ENCODE measurements at places on chromosomes 16 and 17. TPM values are rescaled to one million over a fixed set of nuclear protein-coding genes. Genes with fewer than 3 reads are reported as not detected.
A peak's percentile ranks its signal among the peaks of the same experiment; 100 is the strongest.

DNA sequence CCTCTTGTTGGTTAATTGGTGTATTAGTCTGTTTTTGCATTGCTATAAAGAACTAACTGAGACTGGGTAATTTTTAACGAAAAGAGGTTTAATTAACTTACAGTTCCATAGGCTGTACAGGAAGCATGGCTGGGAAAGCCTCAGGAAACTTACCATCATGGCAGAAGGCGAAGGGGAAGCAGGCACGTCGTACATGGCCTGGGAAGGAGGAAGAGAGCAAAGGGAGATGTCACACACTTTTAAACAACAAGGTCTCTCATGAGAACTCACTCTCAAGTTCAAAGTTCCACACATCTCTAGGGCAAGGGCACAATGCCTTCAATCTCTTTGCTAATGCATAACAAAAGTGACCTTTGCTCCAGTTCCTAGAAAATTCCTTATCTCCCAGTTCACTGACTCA, 125.0 kb upstream of the IRX5 start:
- H3K27me3 ChIP-seq = no peaks in the 10 kb centered on the region
- H3K4me1 ChIP-seq = peaks cover 21% of the 10 kb centered on the region
- no peaks in the 10 kb centered on the region for H3K36me3 ChIP-seq
- H3K27ac ChIP-seq = no peak overlapping the region
- DNase-seq = no peak

DNA sequence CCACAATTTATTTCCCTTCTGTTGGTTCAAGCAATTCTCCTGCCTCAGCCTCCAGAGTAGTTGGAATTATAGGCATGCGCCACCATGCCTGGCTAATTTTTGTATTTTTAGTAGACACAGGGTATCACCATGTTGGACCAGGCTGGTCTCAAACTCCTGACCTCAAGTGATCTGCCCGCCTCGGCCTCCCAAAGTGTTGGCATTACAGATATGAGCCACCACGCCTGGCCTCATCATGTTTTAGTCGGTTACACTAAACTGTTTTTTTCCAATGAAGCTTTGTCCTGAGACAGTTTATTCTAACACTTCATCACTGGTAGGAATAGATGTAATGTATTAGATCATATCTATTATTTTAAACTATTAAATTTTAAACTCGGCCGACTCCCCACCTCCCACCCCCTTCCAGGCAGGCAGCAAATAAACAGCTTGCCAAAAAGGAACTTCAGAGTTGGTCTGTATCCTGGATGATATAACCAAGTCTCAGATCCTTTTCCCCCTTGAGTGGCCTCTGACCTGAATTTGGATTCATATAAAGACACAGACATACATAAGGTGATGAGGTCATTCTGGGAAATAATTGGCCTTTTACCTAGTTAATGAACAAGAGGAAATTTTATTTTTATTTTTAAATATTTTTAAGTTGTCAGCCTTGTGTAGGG, 18.4 kb upstream of the CORO6 start:
- H3K27ac ChIP-seq = no peak overlapping the region
- DNase-seq = no peak
- no peak overlapping the region for H3K4me3 ChIP-seq
- H3K27me3 ChIP-seq = no peaks in the 10 kb centered on the region

DNA sequence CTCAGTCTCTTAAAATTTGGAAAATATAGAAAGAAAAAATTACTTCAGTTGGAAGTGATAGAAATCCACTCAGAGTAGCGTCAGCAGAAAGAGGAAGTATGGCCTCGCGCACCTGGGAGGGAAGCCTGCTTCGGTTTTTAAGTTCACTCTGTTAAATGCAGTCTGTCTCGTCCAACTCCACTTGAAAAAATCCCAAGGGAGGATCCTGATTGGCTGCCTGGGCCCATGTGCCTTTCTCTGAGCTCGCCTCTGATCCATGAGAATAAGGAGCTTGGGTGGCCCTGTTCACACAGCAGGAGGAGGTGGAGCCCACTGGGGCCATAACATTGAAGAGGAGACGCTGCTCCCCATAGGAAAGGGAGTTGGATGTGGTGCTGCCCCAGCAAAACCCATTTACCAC, 40.7 kb downstream of the DNAJA2 start:
- H3K27me3 ChIP-seq = no peaks in the 10 kb centered on the region
- no peak overlapping the region for H3K4me3 ChIP-seq
- no peaks in the 10 kb centered on the region for H3K4me1 ChIP-seq
- H3K27ac ChIP-seq = peak overlapping the region; percentile 40

DNA sequence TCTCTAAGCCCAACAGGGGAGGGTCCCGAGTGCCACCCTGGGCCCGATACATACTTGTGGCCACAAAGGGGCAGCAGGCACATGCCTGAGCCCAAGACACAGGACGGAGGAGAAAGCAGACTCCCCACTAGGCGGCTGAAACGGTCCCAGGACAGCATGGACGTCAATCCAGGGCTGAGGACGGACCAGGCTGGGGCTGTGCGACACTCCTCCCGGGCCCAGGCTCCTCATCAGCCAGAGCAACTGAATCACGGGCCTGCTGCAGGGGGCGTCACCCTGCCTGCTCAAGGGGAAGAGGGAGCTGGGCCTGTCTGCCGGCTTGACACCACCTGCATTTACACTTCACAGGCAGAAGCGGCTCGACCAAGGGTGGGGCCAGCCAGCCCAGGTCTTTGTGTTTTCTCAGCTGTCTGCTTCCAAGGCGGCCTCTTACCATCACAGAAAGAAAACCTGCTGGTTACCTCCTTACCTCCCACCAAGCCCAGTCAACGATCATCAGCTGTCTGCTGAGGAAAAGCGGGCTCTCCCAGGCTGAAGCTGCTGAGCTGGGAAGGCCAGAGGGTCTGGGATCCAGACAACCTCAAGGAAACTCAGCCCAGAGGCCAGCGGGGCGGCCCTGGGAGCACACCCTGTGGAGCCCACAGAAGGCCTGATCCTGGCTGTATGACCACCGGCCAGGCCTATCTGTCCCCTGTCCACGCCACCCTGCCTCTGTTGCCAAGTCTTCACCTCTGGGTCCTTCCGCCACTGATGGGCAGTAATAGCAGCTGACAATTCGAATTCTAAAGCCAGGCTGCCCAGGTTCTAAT, 26.4 kb downstream of the KIFC3 start:
- H3K27me3 ChIP-seq = no peaks in the 10 kb centered on the region
- peak; percentile 97 for DNase-seq
- H3K27ac ChIP-seq = no peak overlapping the region
- peak overlapping the region; percentile 36 for H3K4me3 ChIP-seq
- peaks cover 17% of the 10 kb centered on the region for H3K4me1 ChIP-seq

DNA sequence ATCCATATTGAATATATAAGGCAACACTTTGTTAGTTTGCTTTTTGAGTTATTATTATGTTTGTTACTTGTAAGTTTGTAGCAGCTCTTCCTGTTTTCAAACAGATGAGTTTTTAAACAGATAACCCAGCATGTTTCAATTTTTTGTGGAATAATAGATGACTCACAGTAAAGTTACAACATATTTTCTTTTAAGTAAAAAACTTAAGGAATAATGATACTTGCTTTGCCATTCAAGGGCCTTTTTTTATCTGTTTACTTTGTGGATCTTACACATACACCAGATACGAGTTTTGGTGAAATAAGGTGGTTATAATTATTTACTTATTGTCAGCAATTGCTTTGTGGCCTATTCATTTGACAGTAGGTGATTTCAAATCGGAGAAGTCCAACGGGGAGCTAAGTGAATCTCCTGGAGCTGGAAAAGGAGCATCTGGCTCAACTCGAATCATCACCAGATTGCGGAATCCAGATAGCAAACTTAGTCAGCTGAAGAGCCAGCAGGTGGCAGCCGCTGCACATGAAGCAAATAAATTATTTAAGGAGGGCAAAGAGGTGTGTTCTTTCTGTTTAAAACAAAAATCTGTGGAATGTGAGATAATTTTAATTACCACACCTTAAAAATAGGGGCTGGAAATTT, 66.3 kb downstream of the BPTF start:
- H3K4me1 ChIP-seq = no peaks in the 10 kb centered on the region
- peak; percentile 22 for DNase-seq
- peaks cover 54% of the 10 kb centered on the region for H3K36me3 ChIP-seq
- 0 out of 2 replicates have a peak overlapping the region, but pooled peaks have one; percentile 17 for H3K27ac ChIP-seq
- H3K27me3 ChIP-seq = no peaks in the 10 kb centered on the region
- no peak overlapping the region for H3K4me3 ChIP-seq

- no peak for DNase-seq
- no peaks in the 10 kb centered on the region for H3K36me3 ChIP-seq
- H3K27me3 ChIP-seq = no peaks in the 10 kb centered on the region
- H3K27ac ChIP-seq = no peak overlapping the region
- H3K4me3 ChIP-seq = no peak overlapping the region
Observed at GRCh38 chr17:49157784-49158183, 25.2 kb downstream of the B4GALNT2 start.

DNA sequence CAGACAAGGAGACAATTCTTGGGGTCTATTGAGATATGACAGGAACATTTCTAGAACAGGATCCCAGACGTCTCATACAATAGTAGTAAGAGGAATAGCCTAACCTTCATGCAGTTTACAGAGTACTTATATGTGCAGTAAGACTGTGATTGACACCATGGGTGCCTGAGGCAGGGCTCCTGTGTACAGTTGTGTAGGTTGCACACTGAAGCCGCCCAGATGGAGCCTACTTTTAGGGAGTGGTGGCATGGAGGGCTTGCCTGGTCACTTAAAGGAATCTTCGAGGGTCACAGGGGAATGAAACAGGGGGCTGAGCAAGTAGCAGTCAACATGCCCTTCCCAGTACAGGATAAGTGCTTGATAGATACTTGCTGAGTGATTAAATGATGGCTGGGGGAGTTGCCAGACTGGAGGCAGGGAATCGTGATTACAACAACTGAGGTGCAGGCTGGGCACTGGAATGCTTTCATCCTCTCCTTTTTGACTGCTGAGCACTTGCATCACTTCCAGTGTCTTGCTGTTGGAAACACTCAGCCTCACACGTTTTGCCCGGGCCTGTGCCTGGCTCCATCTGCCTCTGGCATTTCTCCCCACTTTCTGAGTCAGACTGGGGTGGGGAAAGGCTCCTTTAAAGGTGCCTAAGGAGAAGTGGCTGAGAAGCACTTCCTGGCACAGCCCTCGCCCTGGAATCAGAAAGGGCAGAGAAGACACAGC, 71.0 kb downstream of the COPRS start:
- H3K36me3 ChIP-seq = no peaks in the 10 kb centered on the region
- no peaks in the 10 kb centered on the region for H3K4me1 ChIP-seq
- H3K27me3 ChIP-seq = no peaks in the 10 kb centered on the region
- no peak overlapping the region for H3K27ac ChIP-seq
- H3K4me3 ChIP-seq = no peak overlapping the region

DNA sequence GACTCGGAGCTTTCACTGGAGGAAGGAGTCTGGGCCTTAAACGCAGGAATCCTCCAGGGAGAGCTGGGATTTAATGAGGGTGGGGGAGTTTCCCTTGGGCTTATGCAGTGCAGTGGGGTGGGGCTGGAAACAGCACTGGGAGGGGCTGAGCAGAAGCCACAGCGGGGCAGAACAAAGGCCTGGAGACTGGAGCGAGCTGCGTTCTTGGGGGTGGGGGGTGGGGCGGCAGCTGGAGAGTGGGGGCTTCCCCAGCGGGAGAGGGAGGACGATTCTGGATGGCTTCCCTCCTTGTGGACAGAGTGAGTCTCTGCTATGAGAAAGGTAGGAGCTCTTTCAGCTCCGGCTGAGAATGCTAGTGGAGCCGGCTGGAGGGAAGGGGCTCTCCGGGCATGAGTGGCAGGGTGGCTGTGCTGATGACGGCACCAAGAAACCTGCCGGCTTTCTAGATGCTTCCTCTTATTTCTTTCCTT, 406.0 kb downstream of the SEC14L1 start:
- peaks cover 19% of the 10 kb centered on the region for H3K4me1 ChIP-seq
- no peaks in the 10 kb centered on the region for H3K36me3 ChIP-seq
- H3K4me3 ChIP-seq = peak overlapping the region; percentile 31
- peak; percentile 79 for DNase-seq
- H3K27me3 ChIP-seq = no peaks in the 10 kb centered on the region

GRCh38 chr16:276426-277077, 808 bp upstream of the RGS11 start:
- no peak for DNase-seq
- H3K4me1 ChIP-seq = no peaks in the 10 kb centered on the region
- H3K36me3 ChIP-seq = no peaks in the 10 kb centered on the region
- H3K27me3 ChIP-seq = peaks cover 59% of the 10 kb centered on the region

DNA sequence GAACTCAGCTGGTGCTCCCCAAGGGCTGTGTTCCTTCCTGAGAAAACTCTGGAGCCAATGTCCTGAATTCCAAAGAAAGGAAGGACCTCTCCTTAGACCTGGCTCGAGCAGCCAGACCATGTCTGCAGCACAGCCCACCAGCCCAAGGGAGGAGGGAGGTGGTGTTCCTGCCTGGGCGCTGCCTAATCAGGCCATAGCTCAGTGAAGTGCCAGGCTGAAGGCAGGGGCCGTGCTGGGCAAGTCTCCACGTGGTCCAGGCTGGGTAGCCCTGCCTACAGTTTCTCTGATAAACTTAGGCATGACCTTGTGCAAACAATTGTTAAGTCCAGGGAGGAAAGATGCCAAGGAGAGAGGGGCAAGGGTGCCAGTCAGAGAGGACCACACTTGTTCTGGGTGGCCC, 76.8 kb downstream of the MPRIP start:
- no peaks in the 10 kb centered on the region for H3K4me1 ChIP-seq
- no peaks in the 10 kb centered on the region for H3K27me3 ChIP-seq
- no peaks in the 10 kb centered on the region for H3K36me3 ChIP-seq
- DNase-seq = no peak
- H3K4me3 ChIP-seq = no peak overlapping the region

GRCh38 chr17:49629447-49629846, 48.5 kb downstream of the SPOP start:
- no peak for DNase-seq
- H3K27me3 ChIP-seq = no peaks in the 10 kb centered on the region
- H3K4me1 ChIP-seq = peaks cover 10% of the 10 kb centered on the region
- H3K36me3 ChIP-seq = no peaks in the 10 kb centered on the region
- no peak overlapping the region for H3K4me3 ChIP-seq

DNA sequence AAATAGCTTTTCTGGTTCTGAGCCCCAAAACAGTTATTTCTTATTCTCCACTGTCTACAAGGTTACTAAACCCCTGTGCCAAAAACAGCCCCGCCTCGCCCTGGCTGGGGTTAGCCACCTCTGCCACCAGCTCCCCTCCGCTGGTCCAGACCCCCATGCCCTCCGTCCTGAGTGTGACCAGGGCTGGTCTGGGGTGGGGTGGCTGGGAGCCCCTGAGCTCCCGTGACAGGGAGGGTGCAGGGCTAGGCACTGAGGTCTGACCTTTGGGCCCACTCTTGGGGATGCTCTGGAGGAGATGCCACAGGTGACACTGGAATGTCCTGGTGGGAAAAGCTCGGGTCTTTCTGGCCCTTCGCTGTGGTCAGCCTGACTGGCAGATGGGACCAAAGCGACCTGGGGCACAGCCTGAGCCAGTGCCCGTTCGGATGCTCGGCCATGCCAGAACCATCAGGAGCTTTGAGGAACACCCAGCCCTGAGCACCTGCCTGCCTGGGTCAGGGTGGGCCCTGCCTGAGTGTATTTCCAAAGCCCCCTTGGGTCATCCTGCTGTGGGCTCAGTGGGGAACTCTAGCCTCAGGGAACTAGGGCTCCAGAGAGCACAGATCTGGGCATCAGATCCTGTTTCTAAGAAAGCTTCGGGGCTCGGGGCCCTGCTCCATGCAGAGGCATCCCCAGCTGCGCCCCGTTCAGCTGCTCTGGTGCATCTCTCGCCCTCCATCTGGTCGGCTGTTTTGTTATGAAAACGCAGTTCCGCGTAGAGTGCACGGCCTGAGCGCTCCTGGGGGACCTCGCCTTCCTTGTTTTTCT, 72.1 kb upstream of the GNG13 start:
- no peaks in the 10 kb centered on the region for H3K36me3 ChIP-seq
- no peak overlapping the region for H3K4me3 ChIP-seq
- no peaks in the 10 kb centered on the region for H3K4me1 ChIP-seq
- no peak overlapping the region for H3K27ac ChIP-seq

GRCh38 chr17:72826602-72827001, 265.9 kb downstream of the SLC39A11 start:
- H3K36me3 ChIP-seq = no peaks in the 10 kb centered on the region
- no peak overlapping the region for H3K27ac ChIP-seq
- no peak overlapping the region for H3K4me3 ChIP-seq
- no peaks in the 10 kb centered on the region for H3K4me1 ChIP-seq
- no peaks in the 10 kb centered on the region for H3K27me3 ChIP-seq

HS3ST3B1 gene
- 17.7 TPM for total RNA-seq

RAB11FIP3 gene
- 29.2 TPM for total RNA-seq

ST6GALNAC2 gene
- total RNA-seq = not detected

Measured in GM23338 (cell line).